Activated CD4-positive, CD25-positive, alpha-beta regulatory T cell treated with anti-CD3 and anti-CD28 coated beads, Interleukin-2, amount 50 U/mL, for 24 hours (primary cell): ENCODE measurements at places on chromosomes 11 and 22.

GRCh38 chr11:120774591-120775386 is 249.1 kb upstream of the TBCEL start:
- no peak for ATAC-seq

DNA sequence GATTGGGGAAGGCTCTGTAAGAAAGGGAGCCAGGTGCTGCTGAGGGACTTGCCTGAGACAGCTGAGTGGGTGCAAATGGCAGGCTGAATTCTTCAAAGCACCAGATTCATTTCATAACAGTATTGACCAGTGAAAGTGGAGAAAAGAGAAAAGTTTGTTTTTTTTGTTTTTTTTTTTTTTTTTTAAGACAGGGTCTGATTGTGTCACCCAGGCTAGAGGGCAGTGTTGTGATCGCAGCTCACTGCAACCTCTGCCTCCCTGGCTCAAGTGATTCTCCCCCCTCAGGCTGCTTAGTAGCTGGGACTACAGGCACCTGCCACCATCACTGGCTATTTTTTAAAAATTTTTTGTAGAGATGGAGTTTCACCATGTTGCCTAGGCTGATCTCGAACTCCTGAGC is 494.0 kb downstream of the MIAT start:
- no peak for ATAC-seq

GRCh38 chr11:56543157-56543556 is at the start of gene OR5M11:
TSS of gene OR5M11 (minus strand) at chr11:56543257. CDS start at chr11:56543257, 0 bp downstream.
- no peak for ATAC-seq

DNA sequence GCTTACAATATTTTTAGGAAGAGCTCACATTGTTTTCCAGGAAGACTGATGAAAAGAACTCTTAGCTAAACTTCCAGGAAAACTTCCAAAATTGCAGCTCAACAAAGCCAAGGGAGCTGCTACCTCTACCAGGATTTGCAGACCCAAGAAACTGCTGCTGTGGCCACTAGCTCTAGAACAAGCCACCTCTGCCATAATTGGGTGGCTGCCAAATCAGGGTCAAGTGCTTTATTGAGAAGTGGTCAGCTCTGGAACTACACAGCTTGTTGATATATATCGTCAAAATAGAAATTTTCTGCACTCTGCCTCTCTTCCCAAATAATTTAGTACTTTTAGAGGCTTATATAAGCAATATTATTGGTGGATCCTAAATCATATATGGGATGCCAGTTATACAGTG is 371.8 kb upstream of the CHORDC1 start:
- ATAC-seq: no peak

GRCh38 chr11:86068138-86068871 is 579 bp downstream of the PICALM start:
- ATAC-seq: peak; percentile 13

DNA sequence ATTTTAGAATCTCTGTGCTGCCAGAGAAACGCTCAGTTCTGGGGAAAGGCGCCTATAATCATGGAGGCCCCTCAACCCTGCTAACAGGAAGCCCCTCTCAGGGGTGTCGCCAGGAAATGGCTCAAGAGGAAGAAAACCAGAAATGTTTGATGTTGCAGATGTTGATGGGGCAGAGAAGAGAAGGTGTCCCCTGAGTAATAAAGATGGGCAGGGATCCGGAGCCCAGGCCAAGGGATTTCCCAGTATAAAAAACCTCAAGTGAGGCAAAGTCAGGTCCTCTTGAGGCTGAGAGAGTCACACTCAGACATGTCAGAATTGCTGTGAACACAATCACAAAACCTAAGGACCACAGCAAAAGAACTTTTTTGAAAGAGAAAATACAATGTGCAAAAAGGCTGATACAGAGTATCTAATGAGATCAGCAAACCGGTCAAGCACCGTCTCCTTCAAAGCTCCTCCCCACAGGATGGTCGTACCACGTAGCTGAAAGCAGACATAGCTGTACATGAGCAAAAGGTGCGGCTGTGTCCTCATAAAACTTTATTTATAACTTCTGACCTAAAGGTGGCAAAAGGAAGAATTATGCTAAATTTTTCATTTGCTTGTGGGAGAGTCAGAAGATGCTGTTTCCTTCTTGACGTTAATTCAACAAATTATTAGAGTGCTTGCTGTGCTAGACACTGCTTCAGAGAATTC is 12.2 kb downstream of the MOV10L1 start:
- no peak for ATAC-seq

DNA sequence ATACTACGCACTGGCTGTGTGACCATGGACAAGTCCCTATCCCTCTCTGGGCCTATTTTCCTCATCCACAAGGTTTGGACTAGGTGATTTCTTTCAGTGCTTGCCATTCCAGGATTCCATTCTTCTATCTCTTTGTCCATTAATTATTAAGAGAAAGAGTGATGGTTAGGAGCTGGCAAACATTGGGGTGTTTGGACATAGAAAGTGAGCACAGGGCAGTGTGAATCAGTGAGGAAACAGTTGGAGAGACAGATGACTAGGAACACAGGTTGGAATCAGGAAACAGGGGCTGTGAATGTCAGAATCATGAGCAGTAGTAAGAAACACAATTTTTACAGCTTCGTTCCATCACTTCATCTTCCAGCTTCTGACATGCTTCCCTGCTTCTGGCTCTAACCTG is 211.8 kb downstream of the INSC start:
- no peak for ATAC-seq

- ATAC-seq: no peak
Measured at GRCh38 chr22:47042116-47042825, 279.8 kb downstream of the TBC1D22A start.

GRCh38 chr22:21000207-21000986 is 1.5 kb downstream of the THAP7 start:
- ATAC-seq: no peak
